Activated gamma-delta T cell treated with Interleukin-2 at 50 U/mL for 16 hours (primary cell): ENCODE measurements at places on chromosomes 1 and 21.
A peak's percentile ranks its signal among the peaks of the same experiment; 100 is the strongest.

- no peak for DNase-seq
These were observed 50.1 kb downstream of the RASAL2 start for GRCh38 chr1:178143730-178144690.

GRCh38 chr1:63688302-63688890 is 85.4 kb upstream of the ROR1 start:
- no peak for DNase-seq

DNA sequence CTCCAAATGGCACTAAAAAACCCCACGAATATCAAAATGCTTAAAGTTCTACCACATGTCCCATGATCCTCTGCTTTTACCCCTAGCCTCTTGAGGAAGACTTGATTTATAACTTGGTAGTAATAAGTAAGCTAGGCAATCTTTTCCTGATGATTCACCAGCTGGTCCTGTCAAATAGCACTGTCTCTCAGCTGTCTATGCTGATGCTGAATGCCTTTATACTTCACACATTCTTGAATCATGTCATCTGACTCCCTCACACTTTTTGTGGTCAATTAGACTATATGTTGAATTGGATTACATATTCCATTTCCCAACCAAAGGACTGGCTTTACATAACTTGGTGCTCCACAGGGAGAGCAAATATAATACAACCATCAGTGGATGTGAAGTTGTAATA is 16.6 kb downstream of the C21orf91 start:
- DNase-seq: no peak

DNA sequence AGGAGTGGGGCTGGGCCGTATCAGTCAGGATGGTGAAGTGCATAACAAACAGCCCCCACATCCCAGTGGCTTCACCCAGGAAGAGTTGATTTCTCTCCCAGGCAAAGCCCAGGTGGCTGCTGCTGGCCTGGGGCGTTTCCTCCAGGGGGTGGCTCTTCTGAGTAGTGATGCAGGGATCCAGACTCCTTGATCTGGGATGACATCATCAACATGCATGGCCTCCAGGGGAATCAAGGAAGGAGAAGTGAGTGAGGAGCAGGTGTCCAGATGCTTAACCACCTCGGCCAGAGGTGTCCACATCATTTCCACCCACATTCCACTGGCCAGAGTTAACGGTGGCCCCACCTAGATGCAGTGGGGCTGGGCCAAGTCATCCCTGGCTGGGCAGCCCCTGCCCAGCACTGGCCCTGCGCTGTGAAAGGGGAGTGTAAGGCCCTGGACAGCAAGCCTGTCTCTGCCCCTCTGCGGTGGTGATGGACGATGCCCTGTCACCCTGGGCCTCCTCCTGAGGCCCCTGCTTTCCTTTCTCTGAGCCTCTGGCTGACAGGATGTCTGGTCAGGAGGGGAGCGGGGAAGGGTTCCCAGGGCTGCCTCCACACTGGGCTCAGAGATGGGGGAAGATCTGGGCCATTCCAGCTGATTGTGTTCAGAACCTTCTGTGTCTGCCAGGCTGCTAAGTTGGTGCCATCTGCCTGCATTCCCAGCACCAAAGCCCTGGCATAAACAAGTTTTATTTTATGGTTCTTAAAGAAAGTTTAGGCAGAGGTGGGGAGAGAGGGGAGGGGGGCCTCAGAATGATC is 598.2 kb downstream of the MATN1 start:
- DNase-seq: no peak

DNA sequence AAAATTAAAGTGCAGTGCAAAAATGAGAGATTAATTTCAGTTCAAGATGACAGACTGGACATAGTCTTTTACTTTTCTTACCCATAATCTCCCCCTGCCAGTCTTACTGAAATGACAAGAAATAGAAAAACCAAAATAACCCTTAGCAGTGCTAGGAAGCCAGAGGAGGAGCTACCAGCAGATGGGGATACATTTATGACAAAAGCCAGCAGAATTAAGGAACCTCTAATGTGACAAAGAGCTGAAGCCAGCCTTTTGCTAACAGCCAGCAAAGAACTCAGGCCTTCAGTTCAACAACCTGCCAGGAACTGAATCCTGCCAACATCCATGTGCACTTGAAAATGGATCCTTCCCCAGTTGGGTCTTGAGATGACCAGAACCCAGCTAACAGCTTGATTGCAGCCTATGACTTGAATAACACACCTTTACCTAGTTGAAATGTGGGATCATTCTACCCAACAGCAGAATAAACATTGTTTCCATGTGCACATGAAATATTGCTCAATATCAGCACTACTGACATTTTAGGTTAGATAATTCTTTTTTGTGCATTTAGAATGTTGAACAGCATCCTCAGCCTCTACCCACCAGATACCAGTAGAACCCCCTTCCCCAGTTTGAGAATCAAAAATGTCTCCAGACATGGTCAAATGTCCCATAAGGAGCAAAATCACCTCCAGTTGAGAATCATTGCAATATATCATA is 7.9 kb upstream of the TRAF5 start:
- DNase-seq: no peak

GRCh38 chr1:102628109-102628613 is 480.2 kb downstream of the COL11A1 start:
- DNase-seq: no peak

GRCh38 chr1:172108161-172108893 is 267.0 kb downstream of the DNM3 start:
- no peak for DNase-seq

DNA sequence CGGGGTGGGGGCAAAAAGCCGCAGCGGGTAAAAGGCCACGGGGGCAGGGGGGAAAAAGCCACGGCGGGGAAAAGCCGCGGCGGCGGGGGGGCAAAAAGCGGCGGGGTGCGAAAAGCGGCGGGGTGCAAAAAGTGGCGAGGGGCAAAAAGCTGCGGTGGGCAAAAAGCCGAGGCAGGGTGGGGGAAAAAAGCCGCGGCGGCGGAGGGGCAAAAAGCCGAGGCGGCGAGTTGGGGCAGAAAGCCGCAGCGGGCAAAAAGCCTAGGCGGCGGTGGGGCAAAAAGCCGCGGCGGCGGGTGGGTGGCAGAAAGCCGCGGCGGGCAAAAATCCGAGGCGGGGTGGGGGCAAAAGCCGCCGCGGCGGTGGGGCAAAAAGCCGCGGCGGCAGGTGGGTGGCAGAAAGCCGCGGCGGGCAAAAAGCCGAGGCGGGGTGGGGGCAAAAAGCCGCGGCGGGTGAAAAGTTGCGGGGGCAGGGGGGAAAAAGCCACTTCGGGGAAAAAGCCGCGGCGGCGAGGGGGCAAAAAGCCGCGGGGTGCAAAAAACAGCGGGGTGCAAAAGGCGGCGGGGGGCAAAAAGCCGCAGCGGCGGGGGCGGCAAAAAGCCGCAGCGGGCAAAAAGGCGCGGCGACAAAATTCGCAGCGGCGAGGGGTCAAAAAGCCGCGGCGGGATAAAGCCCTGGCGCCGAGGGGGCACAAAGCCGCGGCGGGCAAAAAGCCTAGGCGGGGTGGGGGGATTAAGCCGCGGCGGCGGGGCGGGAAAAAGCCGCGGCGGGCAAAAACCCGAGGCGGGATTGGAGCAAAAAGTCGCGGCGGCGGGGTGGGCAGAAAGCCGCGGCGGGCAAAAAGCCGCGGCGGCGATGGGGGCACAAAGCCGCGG is 3901.2 kb downstream of the SRGAP2C start:
- no peak for DNase-seq

DNA sequence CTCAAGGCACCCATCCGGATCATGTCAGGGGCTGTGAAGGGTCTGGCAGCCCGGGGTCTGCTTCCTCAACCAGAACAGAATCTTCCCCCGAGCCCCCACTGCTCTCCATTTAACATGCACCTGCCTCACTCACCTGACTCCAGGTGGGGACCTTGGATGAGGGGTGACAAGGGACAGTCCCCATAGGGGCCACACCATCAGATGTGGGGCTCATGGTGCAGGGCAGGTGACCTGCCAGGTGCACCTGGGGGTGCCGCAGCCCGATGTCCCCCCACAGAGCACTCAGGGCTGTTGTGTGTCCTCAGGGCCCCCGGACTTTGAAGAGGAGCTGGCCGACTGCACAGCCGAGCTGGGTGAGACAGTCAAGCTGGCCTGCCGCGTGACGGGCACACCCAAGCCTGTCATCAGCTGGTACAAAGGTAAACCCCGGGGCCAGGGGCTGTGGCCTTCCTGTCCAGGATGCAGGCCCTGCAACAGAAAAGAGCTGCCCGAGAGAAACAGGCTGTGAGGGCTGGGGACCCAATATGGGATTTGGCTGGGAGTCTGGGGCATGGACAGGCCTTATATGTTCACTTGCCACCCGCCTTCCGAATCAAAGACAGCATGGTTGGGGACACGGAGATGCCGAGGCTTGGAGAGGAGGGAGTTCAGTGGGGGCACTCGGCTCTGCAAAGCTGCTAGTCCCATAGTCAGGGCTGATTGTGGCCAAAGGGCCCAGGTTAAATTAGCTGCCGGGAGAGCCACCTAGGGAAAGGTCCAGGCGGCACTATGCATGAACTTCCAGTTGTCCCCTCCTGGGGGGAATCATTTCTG is 64.6 kb downstream of the TRIM11 start:
- DNase-seq: no peak

DNA sequence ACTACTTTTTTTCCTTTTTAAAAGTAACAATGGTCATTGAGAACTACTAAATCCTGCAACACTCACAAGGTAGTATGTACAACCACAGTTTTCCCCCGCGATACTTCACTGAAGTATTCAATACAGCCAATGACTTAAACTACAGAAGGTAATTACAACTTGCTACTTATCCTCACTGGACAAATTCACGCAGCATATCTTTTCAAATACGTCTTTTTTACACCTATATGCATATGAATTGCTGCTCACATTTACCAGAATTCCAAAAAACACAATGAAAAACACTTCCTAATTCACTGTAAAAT is 12.4 kb downstream of the NRIP1 start:
- no peak for DNase-seq

DNA sequence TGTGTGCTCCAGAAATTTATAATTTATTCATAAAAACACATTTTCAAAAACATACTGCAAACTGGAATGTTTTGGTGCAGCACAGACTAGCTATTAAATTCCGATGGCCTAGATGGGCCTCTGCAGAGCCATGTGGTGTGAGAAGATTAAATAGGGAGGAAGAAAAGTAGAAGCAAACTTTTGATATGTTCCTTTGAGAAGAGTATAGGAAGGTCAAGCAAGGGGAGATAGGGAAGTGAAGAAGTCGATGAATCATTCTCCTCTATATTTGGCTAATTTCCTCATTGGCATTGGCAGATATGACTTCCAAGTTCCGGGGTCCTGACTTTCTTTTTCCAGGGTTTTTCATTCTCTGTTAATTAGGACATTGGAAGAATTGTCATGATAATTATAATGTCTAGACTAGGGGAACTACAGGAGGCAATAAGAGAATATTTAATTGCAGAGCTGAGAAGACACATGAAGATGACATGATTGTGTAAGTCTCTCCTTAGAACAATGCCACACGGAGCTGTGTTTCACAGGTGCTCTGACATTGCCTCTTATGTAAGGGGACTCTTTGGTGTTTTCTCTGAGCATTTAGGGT is 19.3 kb upstream of the ZNF326 start:
- no peak for DNase-seq

- no peak for DNase-seq
These were observed 207.6 kb upstream of the HMCN1 start for GRCh38 chr1:185526344-185527307.

DNA sequence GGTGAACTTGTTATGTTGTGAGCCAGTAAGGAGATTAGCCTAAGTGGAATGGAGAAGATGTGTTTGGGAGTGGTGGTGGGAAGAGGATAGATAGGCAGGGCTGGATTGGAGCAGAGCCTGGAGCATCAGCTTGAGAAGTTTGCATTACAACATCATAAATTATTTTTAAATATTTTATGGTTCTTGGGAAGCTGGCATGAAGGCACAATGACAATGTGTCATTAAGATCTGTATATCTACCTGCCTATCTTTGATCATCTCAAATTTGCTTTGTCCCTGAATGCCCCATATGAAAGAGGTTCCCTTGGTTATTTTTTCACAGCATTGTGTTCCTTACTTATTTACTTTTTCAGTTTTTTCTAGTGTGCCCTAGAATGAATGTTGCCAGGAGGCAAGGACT is 32.3 kb downstream of the HRNR start:
- no peak for DNase-seq

DNA sequence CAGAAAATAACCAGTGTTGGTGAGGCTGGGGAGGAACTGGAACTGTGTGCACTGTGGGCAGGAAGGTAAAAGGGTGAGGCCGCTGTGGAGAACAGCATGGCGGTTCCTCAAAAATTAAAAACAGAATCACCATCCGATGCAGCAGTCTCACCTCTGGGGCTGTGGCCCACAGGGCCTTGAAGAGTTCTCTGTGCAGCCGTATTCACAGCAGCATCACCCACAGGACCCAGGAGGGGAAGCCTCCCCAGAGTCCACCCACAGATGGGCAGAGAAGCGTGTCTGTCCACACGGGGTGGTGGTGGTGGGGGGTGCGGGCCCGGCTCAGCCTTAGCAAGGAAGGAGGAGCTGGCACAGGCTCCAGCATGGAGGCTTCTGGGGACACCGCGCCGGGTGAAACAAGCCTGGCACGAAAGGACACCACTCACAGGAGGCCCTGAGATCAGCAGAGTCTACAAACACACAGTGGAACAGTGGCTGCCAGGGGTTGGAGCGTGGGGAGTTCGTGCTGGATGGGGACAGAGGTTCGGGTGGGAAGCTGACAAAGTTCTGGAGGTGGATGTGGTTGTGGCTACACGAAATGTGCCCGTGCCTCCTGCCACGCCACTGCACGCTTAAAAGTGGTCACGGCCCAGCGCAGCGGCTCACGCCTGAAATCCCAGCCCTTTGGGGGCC is 11.5 kb downstream of the MORN1 start:
- no peak for DNase-seq

DNA sequence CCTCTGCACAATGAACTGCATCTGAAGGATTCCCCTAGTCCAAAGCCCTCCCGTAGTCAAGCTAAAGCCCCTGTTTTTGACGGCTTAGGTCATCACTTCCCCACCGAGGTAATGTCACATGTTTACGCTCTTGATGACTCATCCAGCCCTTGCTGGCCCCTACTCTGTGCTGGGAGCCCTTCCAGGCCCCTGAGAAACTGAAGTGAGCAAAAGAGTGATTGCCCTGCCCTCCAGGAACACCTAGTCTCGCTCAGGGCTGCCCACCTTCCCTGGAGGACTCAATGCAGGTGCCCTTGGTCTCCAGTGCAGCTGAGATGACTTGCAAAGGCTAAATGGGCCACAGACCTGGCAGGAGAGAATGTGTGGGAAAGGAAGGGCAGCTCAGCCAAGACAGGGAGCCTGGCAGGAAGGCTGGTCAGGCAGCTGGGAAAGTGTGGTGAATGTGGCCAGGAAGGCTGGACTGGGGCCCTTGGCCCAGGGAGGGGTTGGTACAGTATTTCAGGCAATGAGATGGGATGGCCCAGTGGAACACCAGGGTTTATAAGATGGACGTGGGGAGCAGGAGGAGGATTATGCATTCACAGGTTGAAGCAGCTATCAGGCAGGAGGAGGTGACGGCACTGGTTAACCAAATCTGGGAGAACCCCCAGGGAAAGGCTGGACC is 345.6 kb downstream of the NPHP4 start:
- DNase-seq: no peak

DNA sequence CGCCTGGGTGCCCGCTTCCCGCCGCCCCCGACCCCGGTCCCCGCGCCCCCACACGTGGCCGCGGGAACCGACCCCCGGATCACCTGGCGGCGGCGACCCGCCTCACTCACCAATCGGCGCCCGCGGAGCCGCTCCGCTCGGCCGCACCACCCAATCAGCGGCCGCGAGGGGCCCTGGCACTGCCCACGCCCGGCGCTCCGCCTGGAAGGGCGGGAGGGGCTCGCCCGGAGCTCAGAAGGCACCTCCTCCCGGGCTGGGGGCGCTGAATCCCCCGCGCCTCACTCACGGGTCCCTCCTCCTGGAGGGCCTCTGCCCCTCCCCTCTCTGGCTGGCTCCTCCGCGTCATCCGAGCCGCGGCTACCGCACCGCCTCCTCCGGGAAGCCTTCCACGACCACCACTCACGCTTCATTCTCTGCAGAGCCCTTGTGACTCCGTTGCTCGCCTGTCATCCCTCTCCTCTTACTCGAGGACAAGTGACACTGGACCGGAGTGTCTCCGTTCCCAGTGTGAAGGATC is 374 bp downstream of the SH2D5 start:
- DNase-seq: peak; percentile 41
